MG63 (cell line): ENCODE measurements at places on chromosomes 3 and 15.
A peak's percentile ranks its signal among the peaks of the same experiment; 100 is the strongest.

DNA sequence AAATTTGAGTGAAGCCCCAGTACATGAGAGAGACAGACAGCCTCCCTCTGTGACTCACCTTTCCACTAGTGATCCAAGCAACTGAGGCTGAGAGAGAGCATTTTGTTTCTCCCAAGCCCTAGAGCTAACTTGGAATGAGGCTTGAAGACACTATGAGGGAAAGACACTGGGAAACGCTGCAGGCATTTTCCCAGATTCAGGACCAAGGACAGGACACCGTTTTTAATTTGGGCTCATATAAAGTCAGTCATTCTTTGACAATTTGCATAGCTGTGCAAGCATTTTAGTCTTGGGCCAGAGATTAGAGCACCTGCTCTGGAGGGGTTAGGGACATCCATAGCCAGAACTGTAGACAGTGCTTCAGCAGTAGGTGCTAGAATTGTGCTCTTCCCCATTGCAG is 249.0 kb downstream of the AGBL1 start:
- DNase-seq, result no peak

- DNase-seq, result no peak
These were observed 63.3 kb downstream of the ROBO2 start for GRCh38 chr3:77102951-77103769.

DNA sequence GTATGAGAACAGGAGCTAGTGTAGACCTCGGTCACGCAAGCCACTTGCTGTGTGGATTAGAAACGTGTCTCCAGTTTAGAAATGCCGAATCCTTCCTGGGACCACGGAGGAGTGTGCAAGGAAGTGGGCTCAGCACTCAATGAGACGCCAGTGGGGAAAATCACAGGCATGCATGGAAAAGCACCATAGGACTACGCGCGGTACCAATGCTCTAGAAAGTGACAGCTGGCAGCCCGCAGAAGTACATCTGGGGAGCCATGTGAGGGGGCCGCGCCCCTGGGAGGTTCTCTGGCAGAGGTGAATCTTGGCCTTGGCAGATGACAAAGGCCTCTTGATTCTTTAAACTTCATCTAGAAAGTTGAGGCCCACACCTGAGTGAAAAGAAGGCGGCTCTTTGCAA is 99.3 kb downstream of the LRRK1 start:
- DNase-seq, result no peak

GRCh38 chr3:144114767-144115166 is 143.1 kb downstream of the DIPK2A start:
- no peak for DNase-seq

DNA sequence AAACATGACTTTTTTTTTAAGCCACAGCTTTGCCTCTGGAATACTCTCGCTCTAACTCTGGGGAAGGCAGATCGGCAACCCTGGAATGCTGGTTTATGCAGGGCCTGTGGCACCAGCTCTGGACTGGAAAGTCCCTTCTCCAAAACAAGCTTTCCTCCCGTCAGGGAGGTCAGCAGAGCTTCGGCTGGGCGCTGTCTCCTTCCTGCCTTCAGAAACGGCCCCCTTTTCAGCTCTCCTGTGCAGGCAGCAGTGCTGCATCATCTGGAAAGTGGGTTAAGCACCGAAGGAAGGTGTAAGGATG is 42.7 kb upstream of the SKOR1 start:
- DNase-seq, result no peak

DNA sequence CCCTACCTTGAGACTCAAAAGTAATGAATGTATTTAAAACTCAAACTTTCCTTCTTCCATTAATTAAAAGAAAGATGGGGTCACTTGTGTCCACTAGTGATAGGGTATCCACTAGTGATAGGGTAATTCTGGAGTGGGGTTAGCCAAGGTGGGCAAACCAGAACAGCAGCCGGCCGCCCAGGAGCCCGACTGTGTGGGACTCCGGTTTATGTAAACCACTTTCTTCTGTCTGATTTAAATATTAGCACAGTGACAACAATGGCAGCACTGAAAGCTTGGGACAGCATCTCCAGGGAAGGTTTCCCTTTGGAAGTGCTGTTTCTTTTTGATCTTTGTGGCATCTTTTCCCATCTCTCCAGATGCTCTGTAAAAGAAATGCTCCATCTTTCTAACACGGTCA is 722 bp downstream of the MYZAP start:
- no peak for DNase-seq

DNA sequence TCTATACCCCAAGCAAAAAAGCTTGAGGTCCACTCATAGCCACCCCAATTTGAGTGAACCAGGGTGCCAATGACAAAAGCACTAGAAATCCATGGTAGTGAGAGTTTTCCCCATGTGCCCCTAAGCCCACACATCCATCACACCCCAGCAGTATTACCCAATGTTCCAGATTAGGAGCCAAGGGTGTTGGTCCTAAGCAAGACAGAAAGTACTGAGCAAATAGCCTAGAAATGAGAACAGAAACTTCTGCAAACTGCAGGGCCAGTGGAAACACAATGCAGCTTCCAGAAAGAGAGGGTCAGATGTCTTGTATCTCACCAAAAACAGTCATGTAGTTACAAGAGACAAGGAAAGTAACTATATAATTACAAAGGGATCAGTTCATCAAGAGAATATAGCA is 10.9 kb upstream of the OXTR start:
- no peak for DNase-seq

GRCh38 chr3:1404270-1404962 is 311.6 kb downstream of the CNTN6 start:
- DNase-seq, result no peak

GRCh38 chr3:108153451-108153981 is 62.7 kb upstream of the CD47 start:
- peak; percentile 48 for DNase-seq

GRCh38 chr3:184016169-184016570 is 1.5 kb downstream of the ABCC5 start:
- no peak for DNase-seq

- DNase-seq, result no peak
These were observed 25.3 kb upstream of the GABRA5 start for GRCh38 chr15:26841514-26841913.

- DNase-seq, result no peak
These were observed 10.5 kb downstream of the NKTR start for GRCh38 chr3:42610976-42611375.

DNA sequence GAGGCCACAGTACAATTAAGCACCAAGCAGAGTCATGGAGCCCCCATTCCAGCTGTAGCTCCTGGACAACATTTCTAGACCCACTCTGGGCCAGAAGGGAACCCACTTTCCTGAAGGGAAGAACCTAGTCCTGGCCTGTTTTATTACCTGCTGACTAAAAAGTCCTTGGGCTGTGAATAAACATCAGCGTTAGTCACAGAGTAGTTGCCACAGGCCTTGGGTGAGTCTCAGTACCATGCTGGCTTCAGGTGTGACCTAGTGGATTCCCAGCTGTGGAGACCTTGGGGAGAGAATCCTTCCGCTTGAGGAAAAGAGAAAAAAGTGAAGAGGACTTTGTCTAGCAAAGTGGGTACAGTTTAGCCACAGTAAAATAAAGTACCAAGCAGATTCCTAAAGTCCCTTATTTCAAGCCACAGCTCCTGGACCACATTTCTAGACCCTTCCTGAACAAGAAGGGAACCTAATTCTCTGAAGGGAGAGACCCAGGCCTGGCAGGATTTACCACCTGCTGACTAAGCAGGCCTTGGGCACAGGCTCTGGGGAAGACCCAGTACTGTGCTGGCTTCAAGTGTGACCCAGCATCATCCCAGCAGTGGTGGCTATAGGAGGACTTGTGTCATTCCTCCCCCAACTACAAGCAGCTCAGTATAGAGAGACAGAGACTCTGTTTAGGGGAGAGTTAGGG is 118.3 kb upstream of the KCNH8 start:
- DNase-seq, result no peak

GRCh38 chr3:128278761-128279600 is 125.7 kb downstream of the EEFSEC start:
- DNase-seq, result peak; percentile 47
